ENCODE measurements at places on chromosomes 2 and 18. TPM values are rescaled to one million over a fixed set of nuclear protein-coding genes. Genes with fewer than 3 reads are reported as not detected.

PDCL3 gene
- total RNA-seq: 39.3 TPM

VAMP5 gene
- 26.7 TPM for total RNA-seq

- no peak for DNase-seq
Observed at GRCh38 chr2:8252997-8253694, 428.7 kb upstream of the ID2 start.

LDLRAD4 gene
- 29.3 TPM for total RNA-seq

TET3 gene
- total RNA-seq: 17.3 TPM

CTAGE1 gene
- not detected for total RNA-seq

- DNase-seq: no peak
Observed at GRCh38 chr2:226378753-226379705, 420.6 kb downstream of the IRS1 start.

DNA sequence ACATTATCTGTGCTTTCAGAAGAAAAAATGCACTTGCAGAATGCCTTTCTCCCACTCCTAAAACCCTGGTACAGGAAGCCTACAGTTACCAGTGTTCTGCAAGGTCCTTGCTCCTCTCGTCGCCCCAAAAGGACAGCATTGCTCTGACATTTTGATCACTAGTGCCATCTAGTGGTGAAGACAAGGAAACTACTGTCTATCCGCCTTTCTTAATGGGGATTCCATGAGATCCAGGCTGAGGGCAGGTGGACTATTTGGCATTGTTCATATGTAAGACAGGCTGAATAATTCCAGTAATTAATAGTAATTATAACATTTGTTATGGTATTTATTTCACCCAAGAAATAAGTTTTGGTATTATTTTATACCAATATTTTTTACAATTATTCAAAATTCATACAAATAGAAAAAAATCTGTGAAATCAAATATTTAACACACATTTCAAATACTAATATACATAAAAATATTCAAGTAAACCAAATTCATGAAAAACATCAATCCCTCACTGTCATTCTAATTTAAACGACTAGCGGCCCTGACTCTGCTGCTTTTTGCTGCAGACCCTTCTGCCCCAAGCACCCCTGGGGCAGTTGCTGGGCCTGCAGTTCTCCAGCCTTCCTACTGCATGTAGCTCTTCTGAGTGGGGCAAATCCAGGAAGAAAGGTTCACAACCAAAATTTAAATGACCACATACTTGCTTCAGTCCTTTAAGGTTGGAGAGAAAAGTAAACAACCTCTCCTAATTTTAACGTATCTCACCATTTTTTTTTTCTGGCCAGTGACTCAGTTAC is 19.0 kb downstream of the TPGS2 start:
- DNase-seq: peak; percentile 38

SGPP2 gene
- total RNA-seq: 12.1 TPM

DNA sequence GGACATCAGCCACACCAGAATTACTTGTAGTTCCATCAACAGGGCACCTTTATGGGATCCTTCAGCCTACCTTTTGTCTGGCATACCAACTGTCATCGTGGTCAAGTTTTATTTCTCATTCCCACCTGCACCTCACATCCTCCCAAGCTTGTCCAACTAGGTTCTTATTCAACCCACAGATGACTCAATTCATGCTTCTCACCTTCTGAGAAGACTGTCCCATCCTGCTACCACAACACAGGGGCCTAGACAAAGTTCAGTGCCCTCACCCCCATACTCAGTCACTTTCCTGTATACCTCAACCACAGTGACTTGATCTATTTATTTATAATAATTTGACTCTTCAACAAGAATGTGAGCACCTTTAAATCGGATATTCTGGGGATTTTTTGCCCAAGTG is 114.4 kb upstream of the ACVR1C start:
- DNase-seq: peak; percentile 29

DNA sequence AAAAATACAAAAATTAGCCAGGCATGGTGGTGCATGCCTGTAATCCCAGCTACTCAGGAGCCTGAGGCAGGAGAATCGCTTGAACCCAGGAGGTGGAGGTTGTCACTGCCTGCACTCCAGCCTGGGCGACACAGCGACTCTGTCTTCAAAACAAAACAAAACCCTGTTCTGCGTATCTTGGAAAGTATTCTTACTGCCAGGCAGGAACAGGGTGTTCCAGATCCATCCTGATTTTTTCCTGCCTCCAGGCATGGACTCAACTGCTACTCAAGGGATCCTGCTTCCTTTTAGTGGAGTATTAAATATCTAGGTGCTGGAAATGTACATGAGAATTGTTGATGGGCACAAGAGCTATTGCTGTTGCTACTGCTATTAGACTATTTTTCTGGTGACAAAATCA is 12.3 kb downstream of the HSPD1 start:
- DNase-seq: no peak

DNA sequence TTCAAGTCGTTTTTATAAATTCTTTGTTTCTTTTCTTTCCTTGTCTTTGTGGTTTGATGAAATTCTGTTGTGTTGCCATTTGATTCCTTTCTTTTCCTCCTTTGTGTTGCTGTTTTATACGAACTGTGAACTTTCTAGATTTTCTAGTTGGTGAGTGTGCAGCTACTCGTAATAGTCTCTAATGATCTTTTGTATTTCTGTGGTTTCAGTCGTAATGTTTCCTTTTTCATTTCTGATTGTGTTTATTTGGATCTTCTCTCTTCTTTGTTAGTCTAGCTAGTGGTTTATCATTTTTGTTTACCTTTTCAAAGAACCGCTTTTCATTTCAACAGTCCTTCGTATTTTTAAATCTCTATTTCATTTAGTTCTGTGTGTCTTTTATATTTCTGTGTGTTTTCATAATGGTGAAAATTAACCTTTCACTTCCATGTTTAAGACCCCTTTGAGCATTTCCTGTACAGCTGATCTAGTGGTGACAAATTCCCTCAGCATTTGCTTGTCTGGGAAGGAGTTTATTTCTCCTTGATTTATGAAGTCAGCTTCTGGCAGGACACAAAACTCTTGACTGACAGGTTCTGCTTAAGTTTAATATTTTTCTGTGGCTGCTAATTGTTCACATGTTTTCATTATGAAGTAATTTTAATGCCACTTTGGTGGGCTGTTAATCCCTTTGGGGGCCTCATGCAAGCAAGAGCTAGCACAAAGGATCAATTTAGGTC is 16.2 kb upstream of the MALT1 start:
- no peak for DNase-seq

DOK6 gene
- not detected for total RNA-seq

DNA sequence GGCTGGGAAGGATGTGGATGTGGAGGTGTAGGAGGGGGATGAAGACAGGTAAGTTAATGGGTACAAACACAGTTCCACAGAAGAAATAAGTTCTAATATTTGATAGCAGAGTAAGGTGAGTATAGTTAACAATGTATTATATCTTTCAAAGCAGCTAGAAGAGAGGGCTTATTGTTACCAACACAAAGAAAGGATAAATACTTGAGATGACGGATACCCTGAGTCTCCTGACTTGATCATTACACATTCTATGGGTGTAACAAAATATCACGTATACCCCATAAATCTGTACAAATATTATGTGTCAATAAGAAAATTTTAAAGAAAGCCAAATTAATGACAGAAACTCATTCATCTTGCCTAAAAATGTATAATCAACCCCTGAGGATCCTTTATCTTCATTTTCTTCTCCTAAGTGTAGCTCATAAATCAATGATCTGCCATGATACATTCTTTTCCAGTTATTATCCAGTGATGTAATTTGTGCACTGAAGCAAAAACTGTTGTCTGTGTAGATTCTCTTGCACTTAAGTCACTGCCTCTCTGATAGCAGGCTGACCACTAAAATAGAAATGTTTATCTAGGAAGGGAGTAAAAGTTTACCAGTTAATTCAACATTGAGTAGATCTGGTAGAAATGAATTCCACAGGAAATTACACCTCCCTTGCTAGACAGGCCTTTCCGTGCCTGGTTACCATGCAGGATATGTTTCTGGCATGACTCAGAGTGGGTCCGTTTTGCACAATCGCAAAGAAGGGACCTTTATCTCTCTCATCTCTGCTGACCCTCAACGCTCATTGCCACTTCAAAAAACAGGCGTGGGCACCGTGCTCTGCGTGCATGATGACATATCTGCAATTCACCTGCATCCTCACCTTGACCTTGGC is 249.7 kb upstream of the NCKAP5 start:
- DNase-seq: no peak

- DNase-seq: peak; percentile 37
Observed at GRCh38 chr2:30026091-30027055, 105.0 kb upstream of the ALK start.

IMPA2 gene
- total RNA-seq: 20.8 TPM

- no peak for DNase-seq
Observed at GRCh38 chr18:79904357-79905147, 46.9 kb downstream of the SLC66A2 start.
